ENCODE measurements at places on chromosomes 16 and 17. TPM values are rescaled to one million over a fixed set of nuclear protein-coding genes. Genes with fewer than 3 reads are reported as not detected.
A peak's percentile ranks its signal among the peaks of the same experiment; 100 is the strongest.

Gene TBC1D24
- polyA plus RNA-seq: 6.7 TPM

GRCh38 chr16:86027373-86028126, 128.6 kb downstream of the IRF8 start:
- DNase-seq: no peak

Gene CAPNS2
- polyA plus RNA-seq: not detected

- DNase-seq: no peak
Observed at GRCh38 chr16:7501868-7502267, 169.2 kb downstream of the RBFOX1 start.

- DNase-seq: no peak
Observed at GRCh38 chr16:15837761-15838160, 19.1 kb downstream of the MYH11 start.

- DNase-seq: peak; percentile 58
Observed at GRCh38 chr16:56812884-56813283, 52.1 kb upstream of the SLC12A3 start.

Gene INCA1
- 0.38 TPM for polyA plus RNA-seq

DNA sequence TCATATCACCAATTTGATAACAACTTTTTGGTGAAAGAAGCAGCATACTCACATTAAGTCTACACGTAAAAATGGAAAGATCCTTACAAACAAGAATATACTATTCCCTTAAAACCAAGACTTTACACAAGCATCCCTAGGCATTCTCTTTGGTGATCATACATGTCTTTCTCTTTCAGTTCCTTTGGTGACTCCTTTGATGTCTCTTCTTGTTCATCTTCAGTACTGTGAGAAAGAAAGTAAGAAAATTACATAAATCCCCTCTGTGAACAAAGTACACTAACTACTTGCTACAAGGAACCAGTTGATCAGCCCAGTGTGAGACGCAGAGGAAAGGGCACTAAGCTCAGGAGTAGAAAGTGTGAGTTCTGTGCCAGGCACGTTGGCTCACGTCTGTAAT, 59.6 kb upstream of the MTMR4 start:
- no peak for DNase-seq

DNA sequence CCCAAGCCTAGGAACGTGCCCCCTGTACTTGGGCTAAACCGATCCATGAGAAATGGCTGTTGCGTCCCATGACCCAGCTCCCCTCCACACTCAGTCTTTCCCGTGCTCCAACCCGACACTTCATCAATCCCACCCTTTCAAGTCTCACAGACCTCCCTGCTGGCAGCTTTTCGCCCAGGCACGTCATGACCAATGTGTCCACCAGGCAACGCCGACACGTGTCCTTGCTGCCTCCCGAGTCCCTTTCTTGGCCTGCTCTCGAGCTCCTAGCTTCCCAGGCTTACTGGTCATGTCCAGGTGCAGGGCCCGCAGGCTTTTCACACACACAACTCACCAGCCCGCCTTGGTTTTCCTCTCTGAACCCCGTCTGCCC, 12.2 kb downstream of the MNT start:
- DNase-seq: no peak

Gene PRAC2
- not detected for polyA plus RNA-seq

DNA sequence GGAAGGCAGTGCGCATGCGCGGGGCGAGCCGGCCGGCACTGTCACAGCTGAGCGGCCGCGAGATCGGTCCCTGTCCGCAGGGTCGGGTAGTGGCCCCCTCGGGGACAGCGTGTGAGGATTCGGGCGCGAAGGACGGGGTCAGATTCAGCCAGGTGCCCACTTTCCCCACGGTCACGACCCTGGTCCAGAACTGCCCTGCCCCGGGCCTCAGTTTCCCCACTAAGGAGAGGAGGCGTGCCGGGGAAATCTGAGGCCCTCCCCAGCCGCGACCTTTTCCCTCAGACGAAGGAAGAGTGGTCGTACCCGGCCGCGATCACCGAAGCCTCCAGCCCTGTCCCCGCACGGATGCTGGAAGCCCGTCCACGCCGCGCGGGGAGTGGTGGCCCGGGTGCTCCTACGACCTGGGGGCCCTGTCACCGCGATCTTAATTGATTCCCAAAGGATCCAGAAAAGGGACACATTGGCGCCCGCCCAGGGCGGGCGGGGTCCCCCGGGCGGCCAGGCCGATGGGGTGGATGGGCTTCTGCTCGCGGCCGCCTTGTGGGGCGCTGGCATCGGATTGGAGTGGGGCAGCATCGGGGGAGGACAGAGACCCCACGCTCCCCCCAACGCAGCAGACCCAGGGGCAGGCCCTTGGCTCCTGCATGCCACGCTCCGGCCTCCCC, 57.7 kb downstream of the SRL start:
- DNase-seq: no peak

DNA sequence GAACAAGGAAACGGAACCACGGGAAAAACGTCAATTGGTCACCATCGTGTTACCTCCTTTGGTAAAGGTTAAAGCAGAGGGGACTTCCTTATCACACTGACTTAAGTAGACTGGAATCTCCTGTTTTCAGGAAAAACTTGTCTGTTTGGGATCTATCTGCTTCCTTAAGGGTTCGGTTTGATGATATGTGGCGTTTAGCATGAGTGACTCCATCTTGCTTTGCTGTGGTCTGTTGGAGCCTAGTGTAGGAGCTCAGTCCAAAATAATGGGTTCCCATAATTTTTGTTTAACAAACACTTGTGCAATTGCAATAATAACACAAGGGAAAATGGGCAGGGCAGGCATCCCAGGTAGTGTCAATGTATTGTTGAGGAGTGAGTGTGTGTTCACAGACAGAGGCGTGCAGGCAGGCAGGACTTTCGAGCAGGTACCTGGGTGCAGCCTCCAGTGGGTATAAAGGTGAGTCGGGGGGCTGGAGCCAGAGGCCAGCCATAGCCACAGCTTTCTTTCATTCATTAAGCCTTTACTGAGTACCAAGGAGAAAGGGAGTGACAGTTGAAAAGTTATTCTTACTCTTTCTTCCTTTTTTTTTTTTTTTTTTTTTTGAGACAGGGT, 4.3 kb upstream of the ENGASE start:
- no peak for DNase-seq

GRCh38 chr16:87832137-87832527, 37.2 kb downstream of the SLC7A5 start:
- no peak for DNase-seq

DNA sequence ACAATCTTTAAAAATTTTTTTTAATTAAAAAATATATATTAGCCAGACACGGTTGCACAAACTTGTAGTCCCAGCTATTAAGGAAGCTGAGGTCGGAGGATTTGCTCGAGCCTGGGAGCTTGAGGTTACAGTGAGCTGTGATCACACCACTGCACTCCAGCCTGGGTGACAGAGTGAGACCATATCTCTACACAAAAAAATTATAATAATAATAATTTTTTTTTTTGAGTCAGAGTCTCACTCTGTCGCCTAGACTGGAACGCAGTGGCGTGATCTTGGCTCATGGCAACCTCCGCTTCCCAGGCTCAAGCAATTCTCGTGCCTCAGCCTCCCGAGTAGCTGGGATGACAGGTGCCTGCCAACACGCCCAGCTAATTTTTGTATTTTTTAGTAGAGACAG, 23.8 kb downstream of the LITAF start:
- DNase-seq: no peak

DNA sequence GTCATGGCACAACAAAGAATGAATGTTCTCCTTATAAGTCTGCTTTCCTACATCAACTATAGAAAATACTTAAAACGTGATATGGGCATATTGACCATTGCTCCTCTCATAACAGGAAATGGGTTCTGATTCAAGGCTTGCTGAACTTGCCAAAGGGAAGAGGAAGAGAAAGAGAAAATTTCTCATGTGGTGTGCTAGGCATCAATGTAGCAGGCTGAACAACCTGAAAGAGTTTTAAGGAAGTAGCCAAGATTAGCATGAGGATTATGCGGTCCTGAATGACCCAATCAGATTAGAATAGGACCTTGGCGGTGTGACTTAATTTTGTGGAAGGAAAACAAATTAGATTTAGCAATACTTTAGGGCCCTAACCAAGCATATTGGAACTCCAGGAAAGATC, 617.7 kb upstream of the CDH11 start:
- no peak for DNase-seq

Gene PRKCB
- polyA plus RNA-seq: 0.03 TPM

GRCh38 chr17:45227101-45227925, 5.6 kb downstream of the FMNL1 start:
- peak; percentile 28 for DNase-seq

- no peak for DNase-seq
Observed at GRCh38 chr17:67013891-67014290, 30.5 kb upstream of the CACNG1 start.

Gene ACSF2
- polyA plus RNA-seq: 12.9 TPM

GRCh38 chr16:1347286-1347855, 4.3 kb downstream of the TSR3 start:
- no peak for DNase-seq

GRCh38 chr17:6069539-6070429, at the start of gene WSCD1:
Gene WSCD1, plus strand, starts transcription at chr17:6070379. Its CDS starts 10,280 bp downstream, at chr17:6080659.
- no peak for DNase-seq

GRCh38 chr16:51155199-51155607, 4.1 kb upstream of the SALL1 start:
- DNase-seq: no peak

DNA sequence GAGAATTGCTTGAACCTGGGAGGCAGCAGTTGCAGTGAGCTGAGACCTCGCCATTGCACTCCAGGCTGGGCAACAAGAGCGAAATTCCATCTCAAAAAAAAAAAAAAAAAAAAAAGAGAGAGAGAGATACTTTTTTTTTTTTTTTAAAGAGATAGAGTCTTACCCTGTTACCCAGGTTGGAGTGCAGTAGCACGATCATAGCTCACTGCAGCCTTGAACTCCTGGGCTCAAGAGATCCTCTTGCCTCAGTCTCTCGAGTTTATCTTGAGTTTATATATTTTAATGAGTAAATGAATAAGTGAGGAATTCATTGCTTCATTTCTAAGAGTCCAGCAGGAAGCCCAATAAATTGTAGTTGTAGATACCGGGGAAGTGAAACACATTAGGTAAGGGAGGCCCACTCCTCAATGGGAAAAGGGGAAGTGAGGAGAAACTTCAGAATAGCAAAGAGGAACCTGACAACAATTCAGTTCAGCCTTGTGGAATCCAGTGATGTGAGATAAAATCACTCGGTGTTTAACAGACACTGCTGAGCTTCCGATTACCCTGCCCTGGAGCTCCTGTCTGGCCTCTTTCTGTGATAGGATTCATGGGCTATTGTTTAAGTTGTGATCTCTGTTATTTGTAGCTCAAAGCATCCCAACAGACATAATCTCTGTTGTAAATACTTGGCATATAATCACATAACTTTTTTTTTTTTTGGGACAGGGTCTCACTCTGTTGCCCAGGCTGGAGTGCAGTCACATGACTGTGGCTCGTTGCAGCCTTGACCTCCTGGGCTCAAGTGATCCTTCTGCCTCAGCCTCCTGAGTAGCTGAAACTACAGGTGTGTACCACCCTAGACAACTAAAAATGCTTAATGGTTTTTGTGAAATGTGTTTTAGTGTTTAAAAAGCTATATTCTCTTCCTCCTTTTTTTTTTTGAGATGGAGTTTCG, 15.8 kb upstream of the ITGAM start:
- no peak for DNase-seq

- DNase-seq: no peak
Observed at GRCh38 chr17:15334266-15334665, 7.1 kb downstream of the TEKT3 start.

GRCh38 chr17:64385187-64386083, 5.2 kb downstream of the PECAM1 start:
- DNase-seq: peak; percentile 96

- no peak for DNase-seq
Observed at GRCh38 chr16:59144841-59145240, 410.7 kb upstream of the GOT2 start.

DNA sequence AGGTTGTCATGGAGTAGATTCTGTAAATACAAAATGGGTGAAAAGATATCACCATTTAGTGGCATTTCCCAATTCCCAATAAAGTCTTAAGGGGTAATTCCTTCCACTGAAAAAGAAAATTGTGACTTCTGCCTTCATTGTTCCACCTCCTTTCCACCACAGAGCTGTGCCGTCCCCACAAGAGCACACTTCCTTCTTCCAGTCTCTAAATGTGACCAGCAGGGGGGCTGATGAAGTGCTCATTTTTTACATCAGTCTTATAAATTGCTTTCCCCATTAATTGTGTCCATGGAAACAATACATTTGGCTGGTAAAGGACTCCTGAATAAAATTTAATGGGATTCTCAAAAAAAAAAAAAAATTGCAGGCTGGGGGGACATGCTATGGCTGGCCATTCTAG, 260.8 kb upstream of the PSMD7 start:
- DNase-seq: peak; percentile 35

Gene PMM2
- 42.1 TPM for polyA plus RNA-seq

DNA sequence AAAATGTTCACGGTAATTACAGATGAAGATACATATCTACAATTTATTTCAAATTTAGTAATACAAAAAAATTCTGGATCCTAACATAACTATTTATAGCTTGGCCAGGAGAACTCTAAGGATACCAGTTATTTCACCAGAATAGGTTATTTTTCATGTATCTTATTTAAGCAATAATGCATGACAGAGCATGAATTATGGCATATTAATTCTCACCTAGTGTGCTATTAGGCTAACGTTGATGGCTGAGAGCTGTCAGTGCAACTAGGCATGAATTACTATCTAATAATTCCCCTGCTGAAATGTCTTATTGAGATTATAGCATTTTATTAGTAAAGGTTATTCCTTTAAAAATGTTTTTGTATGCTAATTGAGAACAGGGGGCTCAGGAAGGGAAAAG, 44.5 kb downstream of the SALL1 start:
- no peak for DNase-seq

DNA sequence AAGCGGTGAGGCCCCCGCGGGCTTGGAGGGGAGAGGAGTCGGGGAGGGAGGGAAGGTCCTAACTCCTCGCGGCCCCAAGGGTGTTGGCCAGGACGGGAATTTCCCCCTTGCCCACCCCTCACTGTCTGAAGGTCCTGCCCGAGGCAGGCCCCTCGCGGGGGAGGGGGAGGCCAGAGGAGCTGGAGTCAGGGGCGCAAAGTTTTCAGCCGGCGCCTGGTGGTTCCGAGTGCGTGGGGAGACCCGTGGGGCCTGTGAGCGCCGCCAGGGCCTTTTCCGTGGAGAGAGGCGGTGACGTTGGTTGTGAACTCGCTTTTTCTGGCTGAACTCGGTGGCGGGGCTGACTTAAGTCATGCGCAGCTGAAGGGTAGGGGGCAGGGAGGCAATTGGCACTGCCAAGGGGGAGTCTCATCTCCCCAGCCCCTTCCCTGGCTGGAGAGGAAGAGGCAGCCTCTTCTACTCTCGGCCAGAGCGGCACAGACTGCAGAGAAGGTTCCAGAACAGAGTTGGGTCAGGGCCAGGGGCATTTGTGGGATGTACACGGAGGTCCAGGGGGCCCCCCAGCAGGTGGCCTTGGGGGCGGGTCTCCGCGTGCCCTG, 1.5 kb downstream of the CACNA1H start:
- DNase-seq: peak; percentile 32

Gene MPP2
- 1.2 TPM for polyA plus RNA-seq

Gene CTRB1
- not detected for polyA plus RNA-seq

DNA sequence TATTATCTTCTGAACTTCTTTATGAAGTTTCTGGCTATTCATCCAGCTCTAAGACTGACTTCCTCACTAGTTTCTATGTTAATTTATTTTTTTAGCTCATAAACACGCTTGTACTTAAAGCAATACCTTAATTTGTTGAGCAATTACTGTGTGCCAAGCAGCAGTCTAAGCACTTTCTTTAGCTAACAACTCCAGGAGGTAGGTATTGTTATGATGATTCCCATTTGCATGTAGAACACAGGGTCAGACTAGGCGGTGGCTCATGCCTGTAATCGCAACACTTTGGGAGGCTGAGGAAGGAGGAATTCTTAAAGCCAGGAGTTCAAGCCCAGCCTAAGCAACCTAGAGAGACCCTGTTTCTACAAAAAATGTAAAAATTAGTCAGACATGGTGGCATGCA, 19.8 kb downstream of the DNAH3 start:
- DNase-seq: no peak

GRCh38 chr17:82278786-82279391, 5.4 kb upstream of the CSNK1D start:
- no peak for DNase-seq
